ENCODE measurements at places on chromosomes 11 and 22. TPM values are rescaled to one million over a fixed set of nuclear protein-coding genes. Genes with fewer than 3 reads are reported as not detected.

DNA sequence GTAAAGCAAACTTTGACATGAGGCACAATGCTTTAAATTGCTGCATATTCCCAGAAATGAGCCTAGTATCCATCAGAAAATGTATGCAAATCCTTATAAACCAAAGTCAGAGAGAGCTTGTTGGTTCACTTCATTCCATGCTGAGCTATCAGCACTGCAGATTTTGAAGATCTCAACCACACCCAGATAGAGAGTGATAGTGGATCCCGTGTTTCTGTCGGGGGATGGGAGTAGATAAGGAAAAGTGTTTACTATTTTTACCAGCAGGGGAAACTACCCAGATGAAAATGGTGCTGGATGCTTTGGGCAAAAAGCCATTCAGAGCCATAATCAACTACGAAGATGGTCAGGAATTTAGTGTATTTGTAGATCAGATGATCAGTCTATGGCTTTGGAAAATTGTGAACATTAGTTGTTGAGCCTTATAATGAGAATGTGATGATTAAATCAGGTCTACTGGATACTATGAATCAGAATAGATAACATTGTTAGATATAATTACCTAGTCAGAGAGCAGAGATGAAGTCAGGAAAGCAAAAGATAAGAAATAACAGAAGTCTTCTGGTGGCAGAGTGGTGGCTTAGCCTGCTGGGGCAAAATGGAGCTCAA lies 10.8 kb downstream of the OR51B6 start:
- H3K4me3 ChIP-seq: no peak overlapping the region
- no peak for DNase-seq
- no peaks in the 10 kb centered on the region for H3K36me3 ChIP-seq
- H3K27ac ChIP-seq: no peak overlapping the region
- H3K27me3 ChIP-seq: no peaks in the 10 kb centered on the region

GRCh38 chr11:37504060-37504611 lies 906.1 kb upstream of the RAG2 start:
- no peak overlapping the region for H3K27ac ChIP-seq
- H3K4me1 ChIP-seq: peaks cover 19% of the 10 kb centered on the region
- peak; percentile 37 for DNase-seq
- no peak overlapping the region for H3K4me3 ChIP-seq
- peaks cover under 1% of the 10 kb centered on the region for H3K27me3 ChIP-seq

DNA sequence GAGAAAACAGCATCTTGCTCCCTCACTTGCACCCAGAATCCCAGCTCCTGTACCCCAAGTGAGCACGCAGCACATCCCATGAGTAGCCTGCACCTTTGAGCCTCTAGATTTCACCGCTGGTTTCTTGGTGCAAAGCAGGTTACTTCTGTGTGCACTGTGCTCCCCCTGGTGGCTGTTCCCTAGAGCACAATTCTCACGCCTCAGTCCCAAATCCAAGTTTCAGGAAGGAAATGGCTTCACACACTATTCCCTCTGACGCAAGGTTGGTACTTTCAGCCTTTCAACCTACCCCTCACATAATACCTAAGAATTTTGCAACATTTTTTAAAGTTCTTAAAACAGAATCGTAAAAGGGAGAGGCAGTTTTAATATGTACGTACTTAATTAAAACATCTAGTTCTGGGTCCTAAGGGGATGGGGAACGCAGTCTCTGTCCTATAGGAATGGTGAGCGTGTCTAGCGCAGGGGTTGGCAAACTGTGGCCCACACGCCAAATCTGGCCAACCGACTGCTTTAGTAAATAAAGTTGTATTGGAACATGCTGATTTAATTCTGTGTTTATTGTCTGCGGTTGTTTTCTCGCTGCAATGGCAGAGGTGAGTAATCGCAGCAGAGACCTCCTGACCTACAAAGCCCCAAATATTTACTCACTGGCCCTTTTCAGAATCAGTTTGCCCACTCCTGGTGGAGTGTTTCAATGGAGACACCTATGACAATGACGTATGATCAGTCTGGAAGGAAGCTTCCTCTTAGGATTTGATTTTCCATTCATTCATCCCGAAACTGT lies 27.5 kb downstream of the DHCR7 start:
- H3K4me1 ChIP-seq: no peaks in the 10 kb centered on the region
- no peaks in the 10 kb centered on the region for H3K36me3 ChIP-seq
- H3K27ac ChIP-seq: no peak overlapping the region
- H3K4me3 ChIP-seq: no peak overlapping the region
- no peaks in the 10 kb centered on the region for H3K27me3 ChIP-seq
- peak; percentile 89 for DNase-seq

DNA sequence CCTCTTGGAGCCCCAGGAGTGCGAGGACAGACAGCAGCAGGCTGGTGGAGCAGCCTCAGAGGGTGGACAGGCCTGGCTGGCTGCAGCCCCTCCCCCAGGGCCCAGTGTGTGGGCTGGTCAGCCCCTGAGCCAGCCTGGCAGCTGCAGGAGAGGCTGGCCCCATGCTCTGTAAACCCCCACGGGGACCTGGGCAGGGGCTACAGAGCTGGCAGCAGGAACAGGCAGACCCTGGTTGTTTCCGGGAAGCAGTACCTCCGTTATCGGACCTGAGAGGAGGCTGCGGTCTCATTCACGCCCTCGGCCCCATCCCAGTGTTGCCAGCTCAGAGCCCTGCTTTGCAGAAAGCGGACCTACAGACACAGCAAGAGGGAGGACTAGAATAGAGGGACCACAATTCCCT lies 38.5 kb upstream of the COMT start:
- no peaks in the 10 kb centered on the region for H3K36me3 ChIP-seq
- peaks cover 4% of the 10 kb centered on the region for H3K4me1 ChIP-seq
- no peak overlapping the region for H3K4me3 ChIP-seq
- H3K27ac ChIP-seq: peak overlapping the region; percentile 70

- no peak overlapping the region for H3K27ac ChIP-seq
- H3K4me3 ChIP-seq: no peak overlapping the region
- H3K27me3 ChIP-seq: no peaks in the 10 kb centered on the region
Measured at GRCh38 chr11:82932564-82932963, 31.0 kb downstream of the DDIAS start.

DNA sequence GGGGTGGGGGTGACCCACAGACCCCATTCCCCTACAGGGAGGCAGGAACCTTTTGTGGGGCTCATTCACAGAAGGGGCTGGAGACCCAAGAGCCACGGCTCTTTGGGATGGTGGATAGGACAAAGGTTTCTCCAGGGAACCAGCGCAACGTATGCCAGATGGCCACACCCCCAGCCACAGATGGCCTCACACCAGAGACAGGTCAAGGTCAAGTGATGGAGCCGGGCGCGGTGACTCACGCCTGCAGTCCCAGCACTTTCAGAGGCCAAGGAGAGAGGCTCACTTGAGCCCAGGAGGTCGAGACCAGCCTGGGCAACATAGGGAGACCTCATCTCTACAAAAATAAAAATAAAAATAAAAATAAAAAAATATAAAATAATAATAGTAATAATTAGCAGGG lies 17.1 kb upstream of the BRSK2 start:
- H3K36me3 ChIP-seq: no peaks in the 10 kb centered on the region
- no peaks in the 10 kb centered on the region for H3K27me3 ChIP-seq
- DNase-seq: no peak
- no peak overlapping the region for H3K27ac ChIP-seq

DNA sequence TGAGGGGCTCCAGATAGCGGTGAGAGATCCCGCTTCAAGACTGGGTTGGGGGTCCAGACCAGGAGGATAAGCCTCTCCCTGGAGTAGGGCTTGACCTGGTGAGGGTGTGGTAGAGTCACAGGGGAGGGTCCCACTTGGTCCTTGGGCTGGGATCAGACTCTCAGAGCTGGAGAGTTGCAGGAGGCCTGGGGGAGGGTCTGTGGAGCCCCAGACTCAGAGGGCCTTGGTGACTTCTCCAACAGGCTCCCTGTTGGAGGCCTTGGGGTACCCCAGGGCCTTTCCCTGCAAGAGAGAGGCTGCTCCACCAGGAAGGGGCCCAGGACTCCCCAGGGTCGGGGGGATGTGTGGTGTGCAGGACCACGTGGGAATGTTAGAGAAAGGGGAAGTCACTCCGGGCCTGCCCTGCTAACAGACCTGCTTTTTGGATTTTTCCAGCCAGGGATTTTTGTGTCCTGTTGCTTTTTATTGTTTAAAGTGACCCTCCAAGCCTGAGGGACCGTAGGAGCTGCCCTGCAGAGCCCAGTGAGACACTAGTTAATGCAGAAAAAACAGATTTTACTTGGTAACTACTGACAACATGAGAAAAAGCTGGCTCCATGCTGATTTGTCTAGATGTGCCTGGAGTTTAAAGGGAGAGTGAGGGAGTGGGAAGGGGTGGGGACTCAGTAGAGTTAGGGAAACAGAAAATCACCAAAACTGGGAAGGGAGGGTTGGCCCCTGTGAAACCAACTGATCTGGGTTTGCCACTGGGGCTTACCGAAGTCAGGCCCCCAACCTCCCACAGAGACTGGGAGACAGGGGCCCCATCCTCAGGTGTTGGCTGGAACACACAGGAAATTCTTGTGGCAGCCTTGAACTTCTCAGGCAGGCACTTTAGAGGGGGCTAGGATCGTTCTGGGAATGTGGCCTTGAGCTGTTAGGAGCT lies 801 bp upstream of the TXNRD2 start:
- H3K4me1 ChIP-seq: peaks cover 6% of the 10 kb centered on the region
- DNase-seq: no peak
- no peaks in the 10 kb centered on the region for H3K27me3 ChIP-seq
- no peaks in the 10 kb centered on the region for H3K36me3 ChIP-seq
- peak overlapping the region; percentile 86 for H3K27ac ChIP-seq

DNA sequence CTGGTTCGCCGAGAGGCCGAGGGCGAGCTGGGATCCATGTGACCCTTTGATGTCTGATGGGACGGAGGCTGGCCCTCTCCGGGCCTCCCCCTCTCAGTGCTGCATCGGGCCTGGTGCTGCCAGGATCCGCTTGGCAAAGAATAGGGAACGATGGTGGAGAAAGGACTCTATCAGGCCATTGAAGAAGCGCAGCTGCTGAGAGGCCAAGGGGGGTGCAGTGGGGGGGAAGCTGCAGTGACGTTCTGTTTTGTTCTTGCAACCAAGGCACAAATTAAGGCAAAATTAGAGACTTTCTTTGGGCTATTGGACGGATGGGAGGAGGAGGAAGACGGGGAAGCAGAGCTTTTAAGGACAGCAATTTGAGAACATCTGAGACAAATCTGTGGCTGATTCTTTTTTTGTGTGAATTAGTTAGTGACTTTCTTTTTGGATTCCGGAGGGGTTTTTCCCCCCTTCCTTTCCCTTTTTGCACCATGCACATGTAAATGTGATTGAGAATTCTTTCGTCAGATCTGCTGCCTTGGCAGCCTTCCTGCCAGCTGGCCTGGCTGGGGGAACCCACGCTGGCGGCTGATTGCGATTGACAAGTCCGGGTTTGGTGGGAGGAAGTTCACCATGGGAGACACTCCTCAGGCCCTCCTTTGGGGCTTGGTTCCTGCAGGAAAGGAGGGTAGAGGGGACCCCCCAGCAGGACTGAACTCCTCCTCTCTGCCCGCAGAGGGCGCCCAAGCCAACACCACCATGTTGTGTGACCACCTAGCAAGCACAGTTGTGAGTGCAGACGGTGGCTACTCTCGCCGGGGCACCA lies 214.6 kb downstream of the NTM start:
- no peaks in the 10 kb centered on the region for H3K4me1 ChIP-seq
- H3K4me3 ChIP-seq: no peak overlapping the region
- H3K27me3 ChIP-seq: no peaks in the 10 kb centered on the region
- H3K27ac ChIP-seq: peak overlapping the region; percentile 14

GRCh38 chr11:66391322-66391721 lies 19.8 kb upstream of the SLC29A2 start:
- peaks cover 8% of the 10 kb centered on the region for H3K27me3 ChIP-seq
- no peak for DNase-seq
- no peak overlapping the region for H3K27ac ChIP-seq
- H3K4me1 ChIP-seq: no peaks in the 10 kb centered on the region
- no peaks in the 10 kb centered on the region for H3K36me3 ChIP-seq

GRCh38 chr22:41535244-41535643 lies 9.0 kb downstream of the POLR3H start:
- H3K27ac ChIP-seq: no peak overlapping the region
- no peak overlapping the region for H3K4me3 ChIP-seq
- no peaks in the 10 kb centered on the region for H3K27me3 ChIP-seq
- H3K36me3 ChIP-seq: peaks cover 39% of the 10 kb centered on the region
- peak; percentile 82 for DNase-seq

- peak overlapping the region; percentile 60 for H3K4me3 ChIP-seq
- peaks cover 5% of the 10 kb centered on the region for H3K36me3 ChIP-seq
- H3K4me1 ChIP-seq: peaks cover 40% of the 10 kb centered on the region
Measured at GRCh38 chr22:23219822-23220484, 39.6 kb downstream of the BCR start.

GRCh38 chr11:101446726-101447125 lies 137.1 kb downstream of the TRPC6 start:
- H3K27me3 ChIP-seq: no peaks in the 10 kb centered on the region
- DNase-seq: no peak
- H3K27ac ChIP-seq: no peak overlapping the region
- H3K4me3 ChIP-seq: no peak overlapping the region
- H3K36me3 ChIP-seq: no peaks in the 10 kb centered on the region

- H3K4me1 ChIP-seq: no peaks in the 10 kb centered on the region
- no peak overlapping the region for H3K27ac ChIP-seq
- H3K4me3 ChIP-seq: no peak overlapping the region
- no peaks in the 10 kb centered on the region for H3K36me3 ChIP-seq
- H3K27me3 ChIP-seq: no peaks in the 10 kb centered on the region
Measured at GRCh38 chr11:71309181-71309580, 56.8 kb upstream of the SHANK2 start.

DNA sequence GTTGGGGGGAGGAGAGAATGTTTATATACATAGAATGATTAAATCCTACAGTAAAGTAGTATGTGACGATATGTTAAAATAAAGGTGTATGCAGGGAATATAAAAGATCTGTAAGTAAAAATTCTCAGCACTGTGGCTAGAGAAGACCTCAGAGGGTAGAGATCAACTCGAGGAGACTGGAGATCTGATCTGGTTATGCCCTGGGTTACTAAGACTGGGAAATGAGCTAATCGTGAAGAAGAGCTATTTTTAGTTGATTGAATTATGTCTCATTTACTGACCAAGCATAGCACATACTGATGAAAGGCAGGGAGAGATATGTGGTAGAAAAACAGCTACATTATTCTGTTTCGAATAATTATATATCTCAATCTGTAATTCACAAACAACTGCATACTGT lies 42.8 kb upstream of the ALKBH3 start:
- no peak overlapping the region for H3K27ac ChIP-seq
- no peak for DNase-seq
- peaks cover 46% of the 10 kb centered on the region for H3K36me3 ChIP-seq

The LDHAL6A gene
- total RNA-seq: not detected

The LRRC55 gene
- total RNA-seq: not detected

The PDXP gene
- 23.5 TPM for total RNA-seq

The ART1 gene
- total RNA-seq: not detected

The KLHDC7B gene
- total RNA-seq: not detected

The OR52N5 gene
- total RNA-seq: not detected

The C11orf87 gene
- not detected for total RNA-seq

The OR2AG2 gene
- total RNA-seq: 0.68 TPM

The LINC01488 gene
- not detected for total RNA-seq

The CELF1 gene
- 205 TPM for total RNA-seq

The CELSR1 gene
- total RNA-seq: 27.6 TPM

Measured in endodermal cell (in vitro differentiated cells).